ENCODE measurements at places on chromosomes 13 and 19. TPM values are rescaled to one million over a fixed set of nuclear protein-coding genes. Genes with fewer than 3 reads are reported as not detected.

Gene CPT1C
- total RNA-seq: 17.7 TPM

Gene VMAC
- 2.1 TPM for total RNA-seq

Gene LRRC63
- 0.15 TPM for total RNA-seq

Gene CD79A
- total RNA-seq: 0.45 TPM

Gene SIGLEC12
- not detected for total RNA-seq

Gene PDX1
- total RNA-seq: not detected

All from bronchus fibroblast of lung (primary cell).